ENCODE measurements at places on chromosomes 7 and 10. TPM values are rescaled to one million over a fixed set of nuclear protein-coding genes. Genes with fewer than 3 reads are reported as not detected.

GRCh38 chr10:75955973-75956502 is 524.6 kb downstream of the LRMDA start:
- DNase-seq: no peak

DNA sequence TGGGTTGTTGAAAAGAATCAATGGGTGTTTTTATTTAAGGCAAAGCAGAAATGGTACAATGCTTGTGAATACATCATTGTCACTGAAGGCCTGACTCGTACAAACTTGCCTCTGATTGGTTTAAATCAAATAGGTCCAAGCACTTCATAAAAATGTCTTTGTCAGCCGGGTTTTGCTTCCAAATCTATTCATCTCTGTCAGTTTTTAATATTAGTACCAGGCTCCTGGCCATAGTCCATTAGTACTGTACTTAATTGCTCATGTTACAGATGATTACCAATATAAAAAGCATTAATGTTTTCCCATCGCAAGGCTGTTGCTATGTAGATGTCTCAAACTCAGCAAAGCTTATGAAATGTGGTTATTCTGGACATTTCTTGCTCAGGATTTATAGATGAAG is 171.9 kb downstream of the ARID5B start:
- no peak for DNase-seq

- no peak for DNase-seq
These were observed 49.6 kb downstream of the PLPP4 start for GRCh38 chr10:120506674-120507073.

DNA sequence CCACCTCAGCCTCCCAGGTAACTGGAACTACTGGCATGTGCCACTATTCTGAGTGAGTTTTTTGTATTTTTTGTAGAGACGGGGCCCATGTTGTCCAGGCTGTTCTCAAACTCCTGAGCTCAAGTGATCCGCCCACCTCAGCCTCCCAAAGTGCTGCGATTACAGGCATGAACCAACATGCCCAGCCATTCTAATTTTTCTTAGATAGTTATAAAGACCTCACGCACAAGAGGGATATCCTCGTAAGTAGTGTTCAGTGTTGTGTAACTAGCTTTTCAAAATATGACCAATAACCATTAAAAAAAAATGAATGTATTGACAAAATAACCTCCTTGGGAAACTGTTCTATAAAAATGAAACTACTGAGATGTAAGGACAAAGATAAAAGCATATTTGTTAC is 90.5 kb upstream of the FERD3L start:
- no peak for DNase-seq

DNA sequence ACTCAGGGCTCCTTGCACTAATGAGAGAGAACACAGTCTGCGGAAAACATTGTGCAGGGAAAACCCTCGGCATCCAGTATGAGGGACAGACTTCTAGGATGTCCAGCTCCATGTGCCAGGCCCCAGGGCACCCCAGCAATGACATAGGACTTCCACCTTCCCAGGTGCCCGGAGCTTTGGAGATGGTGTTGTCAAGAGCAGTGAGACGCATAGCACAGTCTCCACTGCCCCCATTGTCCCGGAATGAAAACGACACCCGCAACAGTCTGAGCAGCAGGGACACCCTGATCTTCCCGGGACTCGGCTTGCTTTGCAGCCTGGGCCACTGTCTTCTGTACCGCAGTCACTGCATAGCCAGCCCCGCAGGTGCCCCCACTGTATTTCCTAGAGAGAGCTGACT is 339.2 kb upstream of the ADARB2 start:
- peak; percentile 20 for DNase-seq

- no peak for DNase-seq
These were observed 422.9 kb upstream of the MKI67 start for GRCh38 chr10:128549101-128549608.

DNA sequence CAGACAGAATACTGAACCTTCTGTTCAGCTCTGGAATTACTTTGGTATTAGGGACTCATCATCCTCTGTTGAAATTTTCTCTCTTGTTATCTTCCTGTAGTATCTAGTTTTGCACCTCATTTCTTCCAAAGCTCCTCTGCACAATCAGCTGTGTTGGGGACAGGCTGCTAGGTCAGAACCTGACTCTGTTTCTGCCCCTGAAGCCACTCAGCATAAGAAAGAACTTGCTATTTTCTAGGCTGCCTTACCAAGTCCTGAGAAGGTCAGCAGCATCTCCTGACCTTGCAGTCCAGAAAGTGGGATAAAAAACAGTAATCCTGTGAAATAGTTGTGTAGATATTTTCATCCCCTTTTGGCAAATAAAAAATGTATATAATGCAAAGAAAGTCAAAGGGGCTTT is 862.6 kb downstream of the SORCS3 start:
- no peak for DNase-seq

- DNase-seq: peak; percentile 36
These were observed 108.7 kb upstream of the DPP6 start for GRCh38 chr7:153943457-153943856.

DNA sequence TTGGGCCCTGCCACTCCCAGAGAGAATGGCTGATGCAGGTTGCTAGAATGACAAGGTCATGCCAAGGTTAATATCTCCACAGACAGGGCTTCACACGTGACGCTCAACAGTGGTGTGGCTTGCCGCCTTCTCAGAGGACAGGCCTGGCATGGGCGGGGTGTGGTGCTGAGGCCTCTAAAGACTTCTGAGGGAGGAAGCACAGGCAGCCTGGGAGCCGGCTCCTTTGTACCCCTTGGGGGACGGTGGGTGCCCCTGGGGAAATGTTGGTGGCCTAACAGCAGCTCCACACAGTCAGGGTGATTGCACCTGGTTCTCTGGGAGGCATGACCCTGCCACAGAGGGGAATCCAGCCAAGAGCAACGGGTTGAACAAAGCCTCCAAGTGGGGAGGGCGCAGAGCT is 115.1 kb downstream of the PKD1L1 start:
- no peak for DNase-seq

GRCh38 chr7:99679400-99680191 is at the start of gene CYP3A5:
Gene CYP3A5 (minus strand): TSS chr7:99679996. CDS start chr7:99679896, 100 bp downstream.
- peak; percentile 56 for DNase-seq

DNA sequence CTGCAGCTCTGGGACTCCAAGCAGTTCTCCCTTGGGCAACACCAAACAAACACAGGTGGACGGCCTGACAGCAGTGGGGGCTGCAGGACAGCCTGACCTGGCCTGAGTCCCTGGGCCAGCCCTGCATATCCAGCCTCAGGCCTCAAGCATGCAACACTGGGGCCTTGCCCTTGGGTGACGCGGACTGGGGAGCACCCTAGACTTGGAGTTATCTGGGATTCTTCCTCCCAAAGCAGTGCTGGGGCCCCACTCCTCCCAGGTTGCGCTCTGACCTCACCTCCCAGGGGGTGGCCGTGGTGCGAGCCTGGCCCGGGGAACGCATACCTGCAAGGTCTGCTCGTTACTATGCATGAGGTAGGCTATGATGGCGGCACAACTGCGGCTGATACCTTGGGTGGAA is 6.2 kb upstream of the TMEM120A start:
- no peak for DNase-seq

GRCh38 chr10:130409331-130409730 is 273.1 kb downstream of the GLRX3 start:
- DNase-seq: no peak

DNA sequence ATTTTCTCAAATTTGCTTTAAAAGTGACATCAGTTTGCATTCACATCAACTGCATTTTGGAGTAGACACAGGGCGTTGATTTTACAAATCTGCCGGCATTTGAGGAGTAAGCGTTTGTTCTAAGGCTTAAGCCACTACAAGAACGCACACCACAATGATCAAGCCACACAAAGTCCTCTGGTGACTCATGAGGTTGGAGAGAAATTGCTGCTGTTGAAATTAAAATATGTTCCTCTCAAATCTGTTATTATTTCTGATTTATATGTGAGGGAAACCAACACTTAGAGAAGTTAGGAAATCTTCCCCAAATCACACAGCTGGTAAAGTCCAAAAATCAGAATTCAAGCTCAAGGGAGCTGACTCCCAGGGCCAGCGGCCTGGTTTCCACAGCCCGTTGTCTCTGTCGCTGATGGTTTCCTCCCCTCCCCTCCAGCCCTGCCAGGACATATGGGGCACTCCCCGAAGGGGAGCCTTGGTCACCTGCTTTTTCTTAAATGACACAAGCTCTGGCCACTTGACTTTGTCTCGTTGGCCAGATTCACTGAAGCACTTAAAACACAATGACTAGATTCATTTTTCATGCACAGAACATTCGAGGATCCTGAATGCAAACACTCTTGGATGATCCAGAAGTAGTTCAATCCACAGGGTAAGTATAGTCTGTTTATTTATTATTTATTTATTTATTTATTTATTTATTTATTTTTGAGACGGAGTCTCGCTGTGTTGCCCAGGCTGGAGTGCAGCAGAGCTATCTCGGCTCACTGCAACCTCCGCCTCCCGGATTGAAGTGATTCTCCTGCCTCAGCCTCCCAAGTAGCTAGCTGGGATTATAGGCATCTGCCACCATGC is 29.2 kb upstream of the KLF6 start:
- peak; percentile 43 for DNase-seq

DNA sequence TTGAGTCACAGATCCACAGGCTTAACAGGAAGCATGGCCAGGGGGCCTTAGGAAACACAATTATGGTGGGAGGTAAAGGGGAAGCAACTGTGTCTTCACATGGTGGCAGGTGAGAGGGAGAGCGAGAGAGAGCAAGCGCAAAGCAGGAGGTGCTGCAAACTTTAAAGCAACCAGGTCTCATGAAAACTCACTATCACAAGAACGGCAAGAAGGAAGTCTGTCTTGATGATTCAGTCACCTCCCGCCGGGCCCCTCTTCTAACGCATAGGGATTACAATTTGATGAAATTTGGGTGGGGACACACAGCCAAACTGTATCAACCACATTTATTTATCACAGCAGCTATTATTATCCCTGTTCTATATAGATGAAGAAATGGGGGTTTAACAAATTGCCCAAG is 201.6 kb downstream of the DPP6 start:
- DNase-seq: no peak

DNA sequence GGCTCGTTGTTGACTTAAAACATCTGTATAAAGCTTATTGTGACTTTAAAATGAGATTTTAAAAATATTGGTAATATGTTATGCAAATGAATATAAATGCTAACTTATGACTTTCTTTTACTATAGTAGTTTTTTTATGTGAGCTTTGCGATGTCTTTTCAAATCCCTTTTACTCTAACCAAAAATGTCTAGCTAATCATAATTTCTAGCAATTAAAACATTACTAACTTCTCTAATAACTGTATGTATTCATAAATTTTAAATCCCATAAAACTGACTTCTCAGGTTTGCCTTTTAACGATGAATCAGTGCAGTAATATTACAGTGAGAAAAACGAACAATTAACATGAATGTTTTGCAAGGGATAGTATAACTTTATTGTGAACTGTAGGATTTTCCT is 113.2 kb downstream of the MAPK8 start:
- DNase-seq: no peak

DNA sequence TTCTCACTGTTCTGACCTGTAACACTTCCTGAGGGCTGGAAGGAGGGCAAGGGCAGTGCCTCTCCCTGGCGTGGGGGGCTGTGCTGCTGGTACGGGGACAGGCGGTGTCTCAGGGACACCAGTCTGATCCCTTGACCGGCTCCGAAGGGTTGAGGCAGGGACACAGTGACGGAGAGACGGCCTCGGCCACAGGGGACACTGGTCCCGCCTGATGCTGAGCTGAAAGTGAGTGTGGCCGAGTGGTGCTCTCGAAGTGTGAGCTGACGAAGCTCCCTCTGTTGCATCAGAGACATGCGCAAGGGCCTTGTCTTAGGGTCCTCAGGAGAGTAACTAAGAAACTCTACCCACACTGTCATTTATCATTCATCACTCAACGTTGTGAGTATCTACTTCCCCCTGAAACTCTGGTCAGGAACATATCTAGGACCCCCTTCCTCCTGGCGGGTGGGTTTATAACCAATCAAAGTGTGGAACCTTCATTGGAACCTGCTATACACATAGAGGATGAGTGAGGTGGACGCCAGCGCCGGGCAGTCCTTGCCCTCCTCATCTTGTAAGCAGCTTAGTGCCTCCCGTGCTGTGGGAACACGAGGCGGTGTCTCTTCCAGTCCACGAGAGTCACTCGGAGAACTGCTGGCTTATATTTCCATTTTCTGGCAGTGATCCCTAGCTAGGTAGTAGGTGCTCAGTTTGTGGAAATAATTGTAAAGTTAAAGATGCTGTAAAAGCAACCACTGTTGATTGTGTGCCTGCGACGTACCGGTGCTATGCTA is 283.1 kb downstream of the DNAJB6 start:
- no peak for DNase-seq

DNA sequence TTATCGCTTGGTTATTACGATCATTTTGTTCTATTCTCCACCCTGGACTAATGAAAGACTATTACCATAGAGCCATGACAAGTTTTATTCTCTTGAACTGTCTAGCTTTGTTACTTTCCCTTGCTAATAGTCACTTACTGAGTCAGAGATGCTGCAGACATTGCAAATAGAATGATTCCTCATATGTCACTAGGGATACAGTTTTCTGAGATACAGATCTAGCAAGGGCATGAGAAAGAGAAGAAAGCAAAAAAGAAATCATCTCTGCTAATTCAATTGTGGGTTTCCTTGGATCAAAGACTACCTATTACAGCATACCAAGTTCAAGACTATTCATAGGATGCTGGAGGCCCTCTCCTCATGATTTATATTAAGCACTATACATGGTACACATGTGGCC is 204.3 kb downstream of the MBL2 start:
- no peak for DNase-seq

- DNase-seq: no peak
These were observed 4.6 kb downstream of the KCNIP2 start for GRCh38 chr10:101839002-101839401.

- DNase-seq: no peak
These were observed 437.3 kb downstream of the SORCS1 start for GRCh38 chr10:106727170-106727569.

- DNase-seq: no peak
These were observed 85.4 kb downstream of the CH25H start for GRCh38 chr10:89121764-89122020.

GRCh38 chr10:68506411-68506810 is 20.9 kb downstream of the SLC25A16 start:
- DNase-seq: no peak

The DPYSL4 gene
- total RNA-seq: 6.7 TPM

The ANXA7 gene
- 113 TPM for total RNA-seq

The CALHM3 gene
- not detected for total RNA-seq

The WNT8B gene
- not detected for total RNA-seq

The SUN3 gene
- total RNA-seq: not detected

The TMEM229A gene
- total RNA-seq: not detected

The AKR1C2 gene
- 1.9 TPM for total RNA-seq

The OR2A42 gene
- total RNA-seq: not detected

The RNF32 gene
- total RNA-seq: 1.6 TPM

The MUC3A gene
- not detected for total RNA-seq

The ITPRID1 gene
- not detected for total RNA-seq

The PAX4 gene
- total RNA-seq: not detected

The CADPS2 gene
- 12.2 TPM for total RNA-seq

The LRRD1 gene
- total RNA-seq: 0.17 TPM

The PROSER2 gene
- total RNA-seq: 35.7 TPM

The MYH16 gene
- 0.51 TPM for total RNA-seq

The AMPH gene
- 14.0 TPM for total RNA-seq

The MYL7 gene
- total RNA-seq: not detected

The SORBS1 gene
- 4.9 TPM for total RNA-seq

Data from Daoy (cell line).